ENCODE measurements at places on chromosomes 3 and 15. TPM values are rescaled to one million over a fixed set of nuclear protein-coding genes. Genes with fewer than 3 reads are reported as not detected.

Gene GP9
- total RNA-seq: not detected

DNA sequence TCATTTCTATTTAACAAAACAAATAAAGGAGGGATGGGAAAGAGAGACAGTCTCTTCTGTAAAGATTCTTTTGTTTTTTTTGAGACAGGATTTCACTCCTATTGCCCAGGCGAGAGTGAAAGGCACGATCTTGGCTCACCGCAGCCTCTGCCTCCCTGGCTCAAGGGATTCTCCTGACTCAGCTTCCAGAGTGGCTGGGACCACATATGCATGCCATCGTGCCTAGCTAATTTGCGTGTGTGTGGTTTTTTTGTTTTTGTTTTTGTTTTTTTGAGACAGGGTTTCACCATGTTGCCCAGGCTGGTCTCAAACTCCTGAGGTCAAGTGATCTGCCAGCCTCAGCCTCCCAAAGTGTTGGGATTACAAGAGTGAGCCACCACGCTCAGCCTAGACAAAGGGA is 23.3 kb downstream of the STAG1 start:
- H3K27ac ChIP-seq: peak overlapping the region; percentile 79
- no peaks in the 10 kb centered on the region for H3K36me3 ChIP-seq
- H3K27me3 ChIP-seq: no peaks in the 10 kb centered on the region
- peaks cover 18% of the 10 kb centered on the region for H3K4me1 ChIP-seq
- H3K4me3 ChIP-seq: peak overlapping the region; percentile 64

DNA sequence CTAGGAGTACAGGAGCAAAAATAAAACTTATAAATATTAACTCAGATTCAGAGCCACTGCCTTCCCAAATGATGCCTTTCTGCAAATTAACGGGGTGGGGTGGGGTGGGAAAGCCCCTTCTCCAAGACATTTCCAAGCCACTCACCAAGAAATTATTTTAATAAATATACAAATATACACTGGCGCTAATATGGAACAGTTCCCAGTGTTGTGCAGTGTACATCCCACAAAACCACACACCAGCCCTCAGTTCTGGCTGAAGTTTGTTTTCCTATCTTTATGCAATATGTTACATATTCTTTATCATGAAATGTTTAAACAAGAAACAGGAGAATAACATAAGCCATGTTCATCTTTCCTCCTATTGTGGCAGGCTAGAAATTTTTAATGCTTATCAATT is 53.0 kb upstream of the GYG1 start:
- no peaks in the 10 kb centered on the region for H3K27me3 ChIP-seq
- H3K4me3 ChIP-seq: no peak overlapping the region
- DNase-seq: no peak
- no peaks in the 10 kb centered on the region for H3K36me3 ChIP-seq
- H3K4me1 ChIP-seq: peaks cover 15% of the 10 kb centered on the region
- no peak overlapping the region for H3K27ac ChIP-seq

- H3K27ac ChIP-seq: peak overlapping the region; percentile 75
- DNase-seq: peak; percentile 96
- 0 out of 2 replicates have a peak overlapping the region, but pooled peaks have one; percentile 23 for H3K4me3 ChIP-seq
- H3K36me3 ChIP-seq: peaks cover 33% of the 10 kb centered on the region
- H3K4me1 ChIP-seq: peaks cover 21% of the 10 kb centered on the region
Measured at GRCh38 chr15:25690673-25691543, 172.2 kb downstream of the ATP10A start.

GRCh38 chr3:39101022-39101689 is 6.3 kb downstream of the GORASP1 start:
- peaks cover 21% of the 10 kb centered on the region for H3K4me1 ChIP-seq
- no peak overlapping the region for H3K4me3 ChIP-seq
- H3K27me3 ChIP-seq: no peaks in the 10 kb centered on the region
- H3K27ac ChIP-seq: no peak overlapping the region

GRCh38 chr3:196458063-196458462 is 25.8 kb upstream of the UBXN7 start:
- no peaks in the 10 kb centered on the region for H3K27me3 ChIP-seq
- no peaks in the 10 kb centered on the region for H3K36me3 ChIP-seq
- DNase-seq: no peak
- no peak overlapping the region for H3K27ac ChIP-seq
- peaks cover 10% of the 10 kb centered on the region for H3K4me1 ChIP-seq
- no peak overlapping the region for H3K4me3 ChIP-seq

DNA sequence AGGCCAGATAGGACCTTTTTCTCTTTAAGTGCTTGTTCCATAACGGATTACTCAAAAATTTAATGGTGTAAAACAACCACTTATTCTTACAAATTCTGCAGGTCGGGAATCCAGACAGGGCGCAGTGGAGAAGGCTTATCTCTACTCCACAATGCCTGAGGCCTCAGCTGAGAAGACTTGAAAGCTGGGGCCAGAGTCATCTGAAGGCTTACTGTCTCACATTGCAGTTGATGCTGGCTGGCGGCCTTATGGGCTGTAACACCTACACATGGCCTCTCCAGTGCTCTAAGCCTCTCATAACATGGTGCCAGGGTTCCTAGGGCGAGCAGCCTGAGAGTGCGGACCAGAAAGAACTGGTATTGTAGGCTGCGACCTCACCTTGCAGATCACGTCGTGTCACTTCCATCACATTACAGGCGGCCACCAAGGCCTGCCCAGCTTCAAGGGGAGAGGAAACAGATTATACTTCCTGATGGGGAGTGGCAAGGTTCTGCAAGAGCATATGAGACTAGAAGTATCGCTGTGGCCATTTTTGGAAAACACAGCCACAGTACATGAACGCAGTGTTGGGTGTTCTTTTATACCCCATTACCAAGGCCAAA is 32.4 kb downstream of the CMTM7 start:
- H3K4me1 ChIP-seq: peaks cover 27% of the 10 kb centered on the region
- H3K36me3 ChIP-seq: no peaks in the 10 kb centered on the region
- no peak overlapping the region for H3K4me3 ChIP-seq
- DNase-seq: no peak
- no peaks in the 10 kb centered on the region for H3K27me3 ChIP-seq
- H3K27ac ChIP-seq: no peak overlapping the region

GRCh38 chr3:102090721-102091045 is 241.4 kb downstream of the NFKBIZ start:
- no peak overlapping the region for H3K4me3 ChIP-seq
- no peaks in the 10 kb centered on the region for H3K27me3 ChIP-seq
- peaks cover 19% of the 10 kb centered on the region for H3K4me1 ChIP-seq

Measured in GM23248 (cell line).